ENCODE measurements at places on chromosomes 5 and 9.

GRCh38 chr9:83724436-83724835, 16.7 kb upstream of the UBQLN1 start:
- no peak for DNase-seq

DNA sequence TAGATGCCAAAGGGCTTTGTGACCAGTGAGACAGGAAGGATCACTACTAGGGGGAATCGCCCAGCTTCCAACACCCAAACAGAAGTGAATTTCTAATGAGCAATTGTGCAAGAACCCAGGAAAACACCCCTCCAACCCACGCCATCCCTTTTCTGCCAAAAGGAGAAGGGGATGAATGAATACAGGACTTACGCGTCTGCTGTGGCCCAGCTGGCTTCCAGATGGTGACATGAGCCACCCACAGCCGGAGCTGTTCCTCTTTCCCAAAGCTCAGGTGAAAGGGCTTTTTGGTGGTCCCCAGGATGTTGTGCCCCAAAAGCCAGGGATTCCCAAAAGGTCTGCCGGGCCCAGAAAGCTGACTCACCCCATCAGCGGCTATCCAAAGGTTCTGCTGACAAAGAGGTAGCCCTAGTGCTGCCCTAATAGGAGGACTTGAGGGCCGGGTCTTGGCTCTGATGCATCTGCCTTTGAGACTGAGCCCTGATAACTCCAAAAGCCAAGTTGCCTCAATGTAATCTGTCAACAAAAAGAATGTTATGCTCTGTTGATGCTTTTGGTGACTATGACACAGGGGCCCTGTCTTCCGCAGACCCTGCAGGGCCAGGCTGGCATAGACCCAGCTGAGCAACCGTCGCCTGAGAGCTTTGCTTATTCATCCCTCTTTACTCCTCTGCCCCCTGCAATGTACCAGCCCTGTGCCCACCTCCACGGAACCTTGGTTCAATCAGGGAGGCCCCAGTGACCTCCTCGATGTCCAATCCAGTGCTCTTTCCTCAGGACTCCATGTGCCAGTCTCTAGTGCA, 14.5 kb downstream of the GSN start:
- DNase-seq, result no peak

DNA sequence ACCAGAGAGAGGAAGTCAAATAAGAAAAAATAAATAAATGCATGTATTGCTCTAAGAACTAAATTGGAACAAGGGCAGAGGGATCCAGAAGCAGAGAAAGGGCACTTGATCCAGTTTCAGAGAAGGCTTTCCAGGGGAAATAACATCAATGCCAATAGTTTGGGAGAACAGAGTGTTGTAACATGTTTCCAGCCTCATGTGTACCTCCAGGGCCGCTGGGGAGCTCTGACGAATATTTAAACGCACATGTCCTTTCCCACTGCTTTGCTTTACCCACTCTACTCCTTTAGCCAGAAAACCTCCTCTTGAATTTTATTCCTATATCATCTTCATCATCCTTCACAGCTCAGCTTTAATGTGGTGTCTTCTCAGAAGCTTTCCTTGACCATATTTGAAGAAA, 233.7 kb downstream of the ENC1 start:
- DNase-seq, result no peak

DNA sequence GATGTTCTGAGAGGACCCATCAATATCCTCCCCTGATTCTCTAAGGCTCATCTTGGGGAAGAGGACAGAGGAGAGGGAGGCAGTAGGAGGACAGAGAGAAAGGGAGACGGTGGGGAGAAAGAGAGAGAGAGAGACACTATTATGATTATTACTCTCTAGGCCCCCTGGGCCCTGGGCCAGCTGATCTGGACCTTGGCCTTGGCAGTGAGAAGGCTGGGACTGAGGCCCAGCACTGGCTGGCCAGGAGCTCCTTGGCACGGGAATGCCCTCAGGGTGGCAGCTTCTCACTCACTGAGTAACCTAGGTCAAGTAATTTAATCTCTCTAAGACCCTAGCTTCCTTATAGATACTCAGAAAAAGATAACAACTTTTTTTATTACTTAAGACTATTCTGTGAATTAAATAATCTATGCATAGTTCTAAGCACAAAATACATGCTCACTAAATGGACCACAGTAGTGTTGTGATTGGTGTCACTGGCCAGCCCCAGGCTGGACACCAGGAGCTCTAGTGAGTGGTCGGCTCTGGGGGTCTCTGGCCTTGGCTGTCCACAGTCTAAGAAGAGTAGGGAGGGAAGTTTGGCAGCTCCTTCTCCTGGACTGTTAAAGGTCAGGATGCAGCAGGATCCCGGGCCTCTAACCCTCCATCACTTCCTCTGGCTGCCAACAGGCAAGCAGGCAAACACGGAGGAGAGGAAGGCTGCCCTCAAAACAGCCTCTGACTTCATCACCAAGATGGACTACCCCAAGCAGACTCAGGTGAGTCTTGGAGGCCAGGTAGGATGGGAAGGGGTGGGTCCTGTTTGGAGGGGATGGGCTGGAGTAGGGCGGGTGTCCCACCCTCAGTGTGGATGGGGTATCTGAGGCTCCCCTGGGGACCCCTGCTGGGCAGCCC, 50.0 kb downstream of the GSN start:
- no peak for DNase-seq

- no peak for DNase-seq
Measured at GRCh38 chr5:26761045-26761444, 277.3 kb downstream of the CDH9 start.

Data from activated gamma-delta T cell treated with Interleukin-2 at 50 U/mL for 16 hours (primary cell).